ENCODE measurements at places on chromosomes 2 and 18.

GRCh38 chr2:128394007-128394730, 75.5 kb upstream of the HS6ST1 start:
- DNase-seq = no peak

DNA sequence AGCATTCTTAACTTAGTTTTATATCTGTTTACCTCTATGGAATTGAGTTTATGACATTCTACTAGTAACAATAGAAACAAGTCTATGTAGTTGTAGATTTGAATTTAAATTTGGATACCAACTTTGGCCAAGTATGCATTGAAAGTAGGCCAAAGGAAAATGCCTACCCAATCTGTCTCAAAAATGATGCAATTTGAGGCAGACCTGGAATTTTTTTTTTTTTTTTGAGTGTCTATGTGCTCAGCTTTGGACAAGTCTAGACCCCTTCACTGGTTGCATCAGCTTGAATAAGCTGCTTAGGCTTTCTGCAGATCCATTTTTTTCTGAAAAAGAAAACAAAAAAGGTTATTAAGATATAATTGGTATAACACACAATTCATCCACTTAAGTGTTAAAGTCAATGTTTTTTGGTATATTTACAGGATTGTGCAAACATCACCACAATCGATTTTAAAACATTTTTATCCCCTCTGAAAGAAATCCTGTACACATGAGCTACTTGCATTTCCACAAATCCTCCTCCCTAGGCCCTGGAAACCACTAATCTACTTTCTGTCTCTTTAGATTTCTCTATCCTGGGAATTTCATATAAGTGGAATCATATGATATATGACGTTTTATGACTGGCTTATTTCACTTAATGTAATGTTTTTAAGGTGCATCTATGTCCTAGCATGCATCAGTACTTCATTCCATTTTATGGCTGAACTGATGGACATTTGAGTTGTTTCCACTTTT, 185.1 kb upstream of the CCDC68 start:
- DNase-seq = no peak

- no peak for DNase-seq
Observed at GRCh38 chr2:120451334-120451733, 105.4 kb downstream of the INHBB start.

- DNase-seq = no peak
Observed at GRCh38 chr2:135202751-135203150, 150.7 kb downstream of the RAB3GAP1 start.

GRCh38 chr2:11541693-11542274, 7.9 kb downstream of the GREB1 start:
- DNase-seq = no peak
